Muscle of back (tissue), 13 donors: ENCODE measurements at places on chromosomes 16 and 17.

GRCh38 chr17:57051886-57052361, 33.1 kb upstream of the AKAP1 start:
- DNase-seq: no peak

DNA sequence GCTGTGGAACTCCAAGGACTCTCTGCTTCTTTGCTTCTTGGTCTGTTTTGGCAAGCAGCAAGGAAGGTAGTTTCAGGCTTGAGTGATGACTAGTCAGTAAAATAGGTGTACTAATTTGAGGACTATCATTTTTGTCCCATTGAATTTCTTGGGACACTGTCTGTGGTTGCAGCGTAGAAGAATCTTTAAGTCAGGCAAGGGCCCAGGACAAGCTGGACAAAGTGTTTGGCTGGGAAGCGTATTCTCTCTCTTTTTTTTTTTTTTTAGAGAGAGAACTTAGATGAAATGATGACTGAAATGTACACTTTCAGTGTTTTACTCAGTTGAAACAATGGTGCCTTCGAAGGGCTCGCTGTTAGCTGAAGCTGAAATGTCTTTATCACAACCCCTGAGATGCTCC, 105.0 kb downstream of the BANP start:
- peak; percentile 61 for DNase-seq

DNA sequence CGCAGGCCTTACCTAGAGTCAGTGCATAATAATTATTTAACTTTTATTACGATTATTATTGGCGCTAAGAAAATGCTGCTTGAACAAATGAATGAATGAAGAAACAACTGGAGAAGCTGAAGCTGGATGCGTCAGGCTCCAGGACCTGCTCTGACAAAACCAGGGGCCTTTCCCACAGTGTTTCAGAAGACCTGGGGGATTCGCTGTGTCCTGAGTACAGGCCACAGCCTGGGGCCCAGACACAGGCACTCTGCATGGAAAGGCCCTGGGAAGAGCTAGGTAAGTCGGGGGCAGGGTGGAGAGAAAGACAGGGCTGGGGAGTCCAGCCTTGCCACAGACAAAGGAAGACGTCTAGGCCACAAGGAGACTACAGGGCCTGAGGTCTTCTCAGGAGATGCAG, 226.1 kb downstream of the ZNF423 start:
- no peak for DNase-seq

DNA sequence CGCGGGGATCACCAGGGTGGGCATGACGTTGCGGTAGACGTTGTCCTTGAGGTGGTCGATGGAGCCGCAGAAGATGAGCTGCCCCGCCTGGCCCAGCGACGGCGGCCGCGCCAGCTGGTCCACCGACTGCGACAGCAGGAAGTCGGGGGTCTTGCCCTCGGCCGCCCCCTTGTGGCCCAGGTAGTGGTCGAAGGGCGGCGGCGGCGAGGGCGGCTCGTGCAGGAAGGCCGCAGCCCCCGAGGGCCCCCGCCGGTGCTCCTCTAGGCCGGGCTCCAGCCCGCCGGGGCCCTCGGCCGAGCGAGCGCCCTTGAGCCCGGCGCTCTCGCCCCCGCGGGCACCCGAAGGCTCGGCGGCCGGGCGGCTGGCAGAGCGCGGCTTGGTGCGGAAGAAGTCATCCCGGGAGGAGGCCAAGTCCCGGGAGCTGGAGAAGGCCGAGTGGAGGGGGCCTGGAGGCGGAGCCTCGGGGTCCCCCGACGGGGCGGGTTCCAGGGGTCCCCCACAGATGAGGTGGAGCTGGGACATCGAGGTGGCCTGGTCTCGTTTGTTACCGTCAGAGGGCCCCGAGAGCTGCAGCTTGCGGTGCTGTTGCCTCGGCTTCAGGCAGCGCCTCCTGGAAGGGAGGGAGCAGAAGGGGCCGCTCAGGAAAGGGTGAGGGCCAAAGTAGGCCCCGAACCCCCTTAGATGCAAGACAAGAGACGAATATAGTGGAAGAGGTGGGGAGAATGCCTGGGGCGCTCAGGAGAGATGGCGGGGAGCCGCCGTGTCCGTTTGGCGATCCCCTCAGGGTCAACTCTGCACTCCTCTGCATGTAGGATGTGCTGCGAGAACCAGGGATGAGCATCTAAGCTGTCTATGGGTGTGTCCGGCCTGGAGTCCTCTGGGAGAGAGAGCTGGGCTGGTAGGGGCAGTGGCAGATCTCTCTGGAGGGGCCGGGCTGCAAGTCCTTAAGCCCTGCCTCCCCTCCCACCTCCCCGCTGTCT, 8.8 kb downstream of the FAM171A2 start:
- DNase-seq: peak; percentile 80

GRCh38 chr16:66902648-66903543, 15.8 kb downstream of the CDH16 start:
- DNase-seq: no peak

GRCh38 chr17:82553210-82553930, 33.8 kb downstream of the FOXK2 start:
- DNase-seq: no peak

GRCh38 chr17:32370426-32370825, 20.5 kb downstream of the ZNF207 start:
- no peak for DNase-seq

GRCh38 chr17:81387100-81388090, 7.9 kb upstream of the BAHCC1 start:
- DNase-seq: no peak

DNA sequence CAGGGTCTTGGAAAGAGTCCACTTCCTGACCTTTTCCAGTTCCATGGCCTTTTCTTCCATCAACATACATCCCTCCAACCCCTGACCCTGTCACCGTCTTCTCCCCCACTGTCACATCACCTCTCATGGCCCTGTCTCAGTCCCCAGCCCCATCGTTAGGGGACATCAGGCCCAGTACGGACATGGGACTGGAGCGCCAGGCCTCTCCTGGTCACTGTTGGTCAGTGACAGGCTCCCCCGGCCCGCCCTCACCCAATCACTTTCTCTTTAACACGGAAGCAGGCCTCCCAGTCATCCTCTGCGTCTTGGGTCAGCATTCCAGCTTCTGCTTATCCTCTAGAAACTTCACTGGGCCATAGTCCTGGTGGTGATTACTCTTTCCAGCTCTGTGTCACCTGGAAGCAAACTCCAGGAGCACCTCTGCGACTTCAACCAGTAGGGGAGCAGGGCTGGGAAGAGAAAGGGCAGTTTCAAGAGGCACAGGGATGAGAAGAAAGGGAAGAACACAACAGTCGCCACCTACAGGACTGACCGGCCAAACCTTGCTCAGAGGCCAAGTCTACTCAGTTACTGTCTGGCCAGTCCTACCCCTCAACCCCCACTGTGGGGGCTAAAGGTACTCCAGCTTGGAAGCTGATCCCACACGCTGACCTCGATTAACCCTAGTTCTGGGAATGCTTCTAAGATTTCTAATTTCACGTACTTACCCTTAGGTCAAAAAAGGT, 15.9 kb upstream of the ICAM2 start:
- no peak for DNase-seq
